Right renal cortex interstitium (tissue), 3 donors: ENCODE measurements at places on chromosomes 16 and 17.

- DNase-seq, result no peak
Observed at GRCh38 chr16:4339909-4340308, 11.2 kb downstream of the PAM16 start.

DNA sequence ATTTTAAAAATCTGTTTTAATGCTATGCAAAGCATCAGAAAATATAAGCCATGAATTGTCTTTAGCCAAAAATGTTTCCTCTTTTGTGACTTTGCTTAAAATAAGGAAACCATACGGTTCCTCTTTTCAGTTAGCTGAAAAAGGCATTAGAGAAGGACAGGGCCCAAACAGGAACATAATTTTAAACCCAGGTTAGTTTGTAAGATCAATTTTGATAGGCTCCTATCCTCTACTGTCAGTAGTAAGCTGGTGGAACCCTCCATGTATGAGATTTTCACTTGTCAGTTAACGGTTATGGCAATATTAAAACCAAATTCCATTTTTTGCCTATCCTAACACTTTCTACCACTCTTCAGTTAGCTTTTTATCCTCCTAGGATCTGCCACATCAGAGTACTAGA, 4.3 kb downstream of the EVI2B start:
- DNase-seq, result no peak

GRCh38 chr16:78478267-78478861, 378.9 kb downstream of the WWOX start:
- DNase-seq, result no peak

- DNase-seq, result peak; percentile 68
Observed at GRCh38 chr17:62627904-62628633, 599 bp downstream of the MRC2 start.

GRCh38 chr17:43612515-43612914, 49.2 kb downstream of the MEOX1 start:
- no peak for DNase-seq
